ENCODE measurements at places on chromosomes 4 and X. TPM values are rescaled to one million over a fixed set of nuclear protein-coding genes. Genes with fewer than 3 reads are reported as not detected.

DNA sequence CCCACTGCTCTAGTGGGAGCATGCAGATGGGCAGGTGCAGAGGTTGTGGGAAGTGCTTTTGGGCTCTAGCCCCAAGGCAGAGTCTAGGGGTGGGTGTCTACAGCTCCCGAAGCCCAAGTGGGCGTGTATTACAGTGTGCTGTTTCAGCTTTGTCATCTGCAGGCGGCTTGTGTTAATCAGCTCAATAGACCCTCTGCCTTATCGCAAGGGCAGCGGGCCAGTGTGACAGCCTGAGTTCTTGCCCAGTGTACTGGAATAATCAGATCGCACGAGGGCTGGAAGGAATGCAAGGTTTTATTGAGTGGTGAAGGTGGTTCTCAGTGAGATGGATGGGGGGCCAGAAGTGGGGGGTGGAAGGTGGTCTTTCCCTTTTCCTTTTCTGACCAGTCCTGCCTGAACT is 529.4 kb upstream of the AMOT start:
- no peak overlapping the region for H3K4me3 ChIP-seq
- DNase-seq: no peak
- no peaks in the 10 kb centered on the region for H3K27me3 ChIP-seq
- no peaks in the 10 kb centered on the region for H3K4me1 ChIP-seq
- no peaks in the 10 kb centered on the region for H3K36me3 ChIP-seq

DNA sequence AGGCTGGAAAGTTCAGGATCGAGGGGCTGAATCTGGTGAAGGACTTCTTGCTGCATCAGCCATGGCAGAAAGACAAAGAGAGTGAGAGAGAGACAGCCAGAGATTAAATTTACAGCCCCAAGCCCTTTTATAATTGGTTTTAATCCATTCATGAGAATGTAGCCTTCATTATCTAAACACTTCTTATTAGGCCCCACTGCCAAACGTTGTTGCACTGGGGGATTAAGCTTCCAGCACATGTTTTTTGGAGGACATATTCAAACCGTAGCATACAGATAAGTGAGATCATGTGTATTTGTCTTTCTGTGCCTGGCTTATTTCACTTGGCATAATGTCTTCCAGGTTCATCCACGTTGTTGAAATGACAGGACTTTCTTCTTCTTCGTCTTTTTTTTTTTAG is 524.7 kb downstream of the SPRY1 start:
- no peak for DNase-seq
- no peaks in the 10 kb centered on the region for H3K27me3 ChIP-seq
- no peak overlapping the region for H3K4me3 ChIP-seq
- no peak overlapping the region for H3K27ac ChIP-seq

DNA sequence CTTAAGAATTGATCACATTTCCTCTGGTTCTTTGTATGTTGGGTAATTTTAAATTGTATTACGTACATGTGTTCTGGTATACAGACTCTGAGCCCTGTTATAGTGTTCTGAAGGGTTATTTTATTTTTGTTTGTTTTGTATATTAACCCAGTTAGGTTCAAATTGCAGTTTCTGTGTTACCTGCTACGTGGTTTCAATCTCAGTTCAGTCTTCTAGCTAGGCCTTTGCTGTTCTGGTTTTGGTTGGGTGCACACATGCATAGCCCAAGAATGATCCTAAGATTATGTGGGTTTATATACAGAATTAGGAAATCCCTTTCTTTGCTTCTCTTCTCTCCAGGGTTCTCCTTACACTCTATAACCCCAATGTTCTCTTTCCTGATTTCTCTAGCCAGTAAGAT is 161.0 kb downstream of the PPP1R2C start:
- H3K4me3 ChIP-seq: no peak overlapping the region
- no peak for DNase-seq
- H3K27ac ChIP-seq: no peak overlapping the region
- H3K36me3 ChIP-seq: no peaks in the 10 kb centered on the region
- H3K4me1 ChIP-seq: no peaks in the 10 kb centered on the region

TEX13C gene
- total RNA-seq: not detected

RAB41 gene
- not detected for total RNA-seq

Measured in PC-3 (cell line).